ENCODE measurements at places on chromosomes 1 and 21.

- DNase-seq: no peak
Observed at GRCh38 chr1:43766818-43767525, 59.6 kb downstream of the ST3GAL3 start.

- DNase-seq: no peak
Observed at GRCh38 chr21:42156690-42157605, 62.0 kb upstream of the ABCG1 start.

- DNase-seq: no peak
Observed at GRCh38 chr21:14602382-14602958, 56.4 kb upstream of the SAMSN1 start.

DNA sequence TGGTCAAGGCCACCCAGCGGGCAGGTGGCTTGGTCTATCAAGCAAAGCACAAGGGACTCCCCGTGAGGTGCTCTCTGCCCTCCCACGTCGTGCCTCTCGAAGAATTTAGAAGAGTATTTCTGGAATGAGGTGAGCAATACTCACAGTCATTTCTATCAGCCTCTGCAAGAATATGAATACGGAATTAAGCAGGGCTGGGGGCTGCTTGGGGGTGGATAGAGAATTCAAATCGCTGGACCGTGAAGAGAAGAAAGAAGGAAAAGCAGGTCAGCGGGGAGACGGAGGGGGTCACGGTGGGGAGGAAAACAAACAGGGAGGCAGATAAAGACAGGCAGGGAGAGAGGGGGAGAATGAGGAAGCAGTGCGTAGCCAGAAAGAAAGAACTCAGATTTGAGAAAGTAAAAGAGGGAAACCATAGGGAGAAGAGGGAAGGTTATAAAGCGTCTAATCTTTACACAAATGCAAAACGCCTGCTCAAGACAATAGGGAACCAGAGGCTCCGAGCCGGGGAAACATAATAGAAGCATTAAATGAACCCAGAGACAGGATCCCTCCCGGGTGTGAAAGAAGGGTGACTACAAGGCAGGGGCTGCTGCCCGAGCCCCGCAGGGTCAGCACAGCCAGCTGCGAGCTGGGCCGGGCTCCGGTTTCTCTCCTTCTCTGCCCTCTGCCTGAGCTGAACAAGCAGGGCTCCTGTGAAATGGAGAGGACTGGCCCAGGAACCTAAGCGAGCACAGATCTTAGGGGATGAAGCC is 2.1 kb upstream of the EDN2 start:
- no peak for DNase-seq

- no peak for DNase-seq
Observed at GRCh38 chr1:227941509-227942020, 6.2 kb downstream of the WNT9A start.

GRCh38 chr21:42599486-42599885 is 53.9 kb upstream of the PDE9A start:
- no peak for DNase-seq

- DNase-seq: no peak
Observed at GRCh38 chr1:3586986-3587759, 24.1 kb downstream of the MEGF6 start.

DNA sequence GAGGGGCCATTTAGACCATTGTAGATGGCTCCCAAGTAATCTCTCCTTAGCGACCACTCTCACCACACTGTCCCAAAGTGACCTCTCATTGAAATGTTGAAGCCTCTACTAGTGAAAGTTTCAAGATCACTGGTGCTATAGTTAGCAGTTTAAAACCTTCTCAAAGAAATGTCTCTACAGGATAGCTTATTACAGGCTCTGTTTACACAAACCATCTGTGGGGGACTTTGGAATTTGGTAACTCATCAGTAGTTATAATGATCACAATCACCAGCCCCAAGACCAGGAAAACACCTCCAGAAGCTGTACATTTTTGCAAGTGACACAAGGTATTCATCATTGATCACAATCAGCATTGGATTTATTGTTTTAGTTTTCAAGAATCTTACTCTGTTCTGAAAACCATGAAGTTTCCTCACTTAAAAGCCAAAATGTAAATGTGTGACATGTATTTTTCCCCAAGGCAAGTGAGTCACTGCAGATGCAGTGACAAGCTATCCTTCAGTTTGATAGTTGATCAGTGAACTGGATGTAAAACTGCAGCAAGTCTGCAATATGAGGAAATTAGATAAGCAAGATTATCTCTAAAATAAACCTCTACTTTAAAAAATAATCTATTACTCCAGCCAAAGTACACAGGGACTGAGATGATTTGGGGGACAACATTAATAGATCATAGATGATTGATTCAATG is 41.9 kb downstream of the C21orf91 start:
- no peak for DNase-seq

DNA sequence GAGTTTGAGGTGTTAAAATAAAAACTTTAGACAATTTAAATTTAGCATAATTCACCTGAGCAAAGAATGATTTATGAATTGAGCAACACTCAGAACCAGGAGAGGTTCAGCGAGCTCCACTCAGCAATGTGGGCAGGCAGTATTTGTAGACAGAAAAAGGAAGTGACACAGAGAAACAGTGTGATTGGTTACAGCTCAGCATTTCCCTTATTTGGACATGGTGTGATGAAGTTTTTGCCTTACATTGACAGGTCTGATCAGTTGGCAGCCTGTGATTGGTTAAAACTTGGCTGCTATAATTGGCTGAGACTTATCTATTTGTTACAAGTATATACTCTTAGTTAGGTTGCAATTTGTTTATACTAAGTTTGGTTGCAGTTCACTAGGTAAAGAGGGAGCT is 621.2 kb upstream of the PRMT6 start:
- DNase-seq: no peak

DNA sequence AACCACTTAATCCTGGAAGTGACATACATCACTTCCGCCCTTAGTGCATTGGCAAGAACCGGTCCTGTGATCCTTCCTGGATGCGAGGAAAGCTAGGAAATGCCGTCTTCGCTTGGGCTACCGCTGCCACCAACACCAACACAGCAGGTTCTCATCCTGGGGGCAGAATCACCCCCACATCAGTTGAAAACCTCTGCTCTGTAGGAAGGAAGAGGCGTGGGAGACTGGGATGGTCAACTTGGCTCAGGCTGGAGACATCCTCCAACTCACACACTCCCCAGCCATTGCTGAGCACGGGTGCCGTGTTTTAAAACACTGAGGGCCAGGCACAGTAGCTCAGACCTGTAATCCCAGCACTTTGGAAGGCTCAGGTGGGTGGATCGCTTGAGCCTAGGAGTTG is 74.9 kb downstream of the ALPL start:
- DNase-seq: no peak

DNA sequence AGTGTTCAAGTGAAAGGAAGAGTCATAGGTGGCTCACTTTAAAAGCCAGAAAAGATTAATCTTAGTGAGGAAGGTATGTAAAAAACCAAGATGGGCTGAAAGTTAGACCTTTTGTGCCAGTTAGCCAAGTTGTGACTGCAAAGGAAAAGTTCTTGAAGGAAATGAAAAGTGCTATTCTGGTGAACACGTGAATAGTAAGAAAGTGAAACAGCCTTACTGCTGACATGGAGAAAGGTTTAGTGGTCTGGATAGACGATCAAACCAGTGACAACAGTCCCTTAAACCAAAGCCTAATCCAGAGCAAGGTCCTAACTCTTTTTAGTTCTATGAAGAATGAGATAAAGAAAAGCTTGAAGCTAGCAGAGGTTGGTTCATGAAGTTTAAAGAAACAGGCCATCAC is 106.4 kb downstream of the CTH start:
- no peak for DNase-seq

- no peak for DNase-seq
Observed at GRCh38 chr1:90708236-90708786, 8.8 kb downstream of the BARHL2 start.

DNA sequence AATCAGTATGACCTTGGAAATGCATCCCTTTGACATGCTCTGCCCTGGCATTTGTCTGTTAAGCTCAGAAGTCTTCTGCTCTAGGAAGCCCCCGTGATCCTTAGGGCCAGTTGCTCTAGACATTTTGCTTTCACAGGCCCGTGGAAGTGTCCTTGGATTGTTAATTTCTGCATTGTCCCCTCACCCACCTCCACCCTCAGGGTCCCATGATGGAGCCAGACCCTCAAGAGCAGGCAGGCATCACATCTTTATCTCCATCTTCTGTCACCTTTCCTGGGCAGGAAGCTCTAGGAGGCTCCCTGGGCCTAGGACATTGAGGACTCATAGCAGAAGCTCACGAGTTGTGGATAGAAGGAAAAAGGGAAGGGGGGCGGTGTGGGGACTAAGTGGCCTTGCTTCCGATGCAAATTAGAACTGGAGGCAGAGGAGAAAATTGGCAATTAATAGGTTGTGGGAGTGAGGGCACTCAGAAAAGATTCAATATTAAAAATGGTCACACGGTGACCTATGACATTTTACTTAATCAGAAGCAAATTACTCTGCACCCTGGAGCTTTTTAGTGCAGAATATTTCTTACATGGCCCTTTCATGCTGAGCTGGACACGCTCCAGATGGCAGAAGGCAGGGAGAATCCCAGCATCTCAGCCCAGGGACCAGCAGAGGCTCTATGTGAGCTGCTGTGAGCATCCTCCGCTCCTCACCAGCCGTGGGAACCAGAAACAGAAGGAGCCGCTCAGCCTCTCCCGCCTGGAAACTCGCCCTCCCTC is 185.0 kb downstream of the MATN1 start:
- no peak for DNase-seq

DNA sequence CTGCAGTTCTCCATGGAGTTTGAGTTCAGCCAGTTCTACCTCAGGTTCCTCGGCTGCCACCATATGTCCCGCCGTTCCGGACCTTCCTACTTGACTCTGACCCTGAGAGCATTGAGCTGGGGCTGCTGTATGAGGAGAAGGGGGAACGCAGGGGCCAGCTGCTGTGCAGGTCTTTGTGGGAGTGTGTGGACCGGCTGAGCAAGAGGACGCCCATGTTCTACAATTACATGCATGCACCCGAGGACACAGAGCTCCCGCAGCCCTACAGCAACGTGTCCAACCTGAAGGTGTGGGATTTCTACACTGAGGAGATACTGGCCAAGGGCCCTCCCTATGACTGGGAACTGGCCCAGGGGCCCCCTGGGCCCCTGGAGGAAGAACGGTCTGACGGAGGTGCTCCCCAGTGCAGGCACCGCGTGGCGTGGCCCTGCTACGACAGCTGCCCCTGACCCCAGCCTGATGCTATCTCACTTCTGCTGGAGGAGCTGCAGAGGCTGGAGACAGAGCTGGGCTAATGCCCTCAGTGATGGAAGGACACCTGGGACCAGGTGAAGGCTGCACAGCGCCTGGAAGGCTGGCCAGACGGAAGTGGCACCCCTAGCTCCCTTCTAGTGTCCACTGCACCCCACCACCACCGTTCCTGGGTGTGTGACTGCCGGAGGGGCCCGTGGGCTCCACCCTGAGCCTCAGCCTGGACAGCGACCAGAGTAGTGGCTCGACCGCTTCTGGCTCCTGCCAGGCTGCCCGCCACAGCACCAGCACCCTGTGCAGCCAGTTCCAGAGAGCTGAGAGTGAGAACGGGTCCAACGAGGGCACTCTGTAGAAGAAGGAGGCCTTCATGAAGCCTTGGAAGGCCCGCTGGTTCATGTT is 20.8 kb upstream of the NPPB start:
- no peak for DNase-seq

DNA sequence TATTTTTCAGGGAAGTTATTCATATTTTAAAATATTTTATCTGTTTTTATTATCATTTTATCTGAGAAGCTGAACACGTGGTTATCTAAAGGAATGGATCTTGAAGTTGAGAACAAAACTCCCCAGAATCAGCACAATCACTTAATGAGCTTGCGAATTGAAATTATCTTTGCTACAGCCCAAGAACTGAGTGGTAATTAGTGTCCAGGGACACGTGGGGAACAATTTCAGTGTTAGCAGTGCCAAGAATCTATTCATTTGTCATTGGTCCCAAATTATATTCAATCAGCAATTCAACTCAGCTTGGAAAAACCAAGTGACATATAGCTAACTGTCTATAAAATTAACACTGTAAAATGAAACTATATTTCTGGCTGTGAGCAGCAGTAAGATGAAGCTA is 197.6 kb upstream of the UBE2U start:
- no peak for DNase-seq

DNA sequence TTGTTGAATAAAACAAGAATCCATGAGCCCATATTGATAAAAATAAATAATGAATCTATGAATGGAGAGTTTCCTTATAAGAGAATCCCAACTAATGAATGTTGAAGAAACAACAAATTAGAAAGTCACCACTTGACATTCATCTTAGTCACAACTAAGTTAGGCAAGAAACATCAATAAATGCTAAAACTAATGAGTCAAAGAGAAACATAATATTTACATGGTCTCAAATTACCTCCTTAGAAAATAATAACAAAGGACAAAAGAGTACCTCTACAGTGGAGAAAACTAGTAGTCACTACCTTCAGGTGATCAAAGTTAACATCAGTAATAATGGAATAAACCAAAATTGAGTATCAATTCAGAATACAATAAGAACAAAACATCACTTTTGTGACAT is 93.5 kb downstream of the AKT3 start:
- DNase-seq: no peak

GRCh38 chr1:108961752-108962486 is 1.4 kb downstream of the CLCC1 start:
- no peak for DNase-seq

DNA sequence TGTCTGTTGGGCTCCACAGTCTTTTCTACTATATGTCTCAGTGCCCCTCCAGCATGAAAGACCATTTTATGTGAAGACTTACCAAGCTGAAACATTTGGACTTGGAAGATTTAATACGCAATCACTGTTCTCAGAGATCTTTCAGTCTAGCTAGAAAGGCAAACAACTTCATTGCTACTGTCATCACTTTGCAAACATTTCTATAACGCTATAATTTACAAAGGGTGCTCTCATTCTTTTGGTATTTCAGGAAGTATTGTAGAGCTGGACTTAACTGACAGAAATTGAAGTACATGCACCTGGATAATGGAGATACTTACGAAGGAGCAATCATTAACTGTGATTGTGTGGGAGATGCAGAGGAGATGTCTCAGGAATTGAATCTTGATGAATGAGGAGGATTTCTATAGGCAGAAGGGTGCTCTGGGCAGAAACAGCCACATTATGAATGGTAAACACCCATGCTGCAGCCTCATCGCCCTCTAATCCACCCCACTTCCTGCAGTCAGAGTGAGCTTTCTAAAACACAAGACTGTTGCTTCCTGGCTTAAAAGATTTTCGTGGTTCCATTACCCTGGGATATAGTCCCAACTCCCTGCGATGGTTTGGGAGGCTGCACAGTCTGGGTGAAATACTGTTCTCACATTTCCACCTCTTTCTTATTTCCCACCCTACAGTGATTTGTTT is 75.1 kb upstream of the GNG12 start:
- no peak for DNase-seq

DNA sequence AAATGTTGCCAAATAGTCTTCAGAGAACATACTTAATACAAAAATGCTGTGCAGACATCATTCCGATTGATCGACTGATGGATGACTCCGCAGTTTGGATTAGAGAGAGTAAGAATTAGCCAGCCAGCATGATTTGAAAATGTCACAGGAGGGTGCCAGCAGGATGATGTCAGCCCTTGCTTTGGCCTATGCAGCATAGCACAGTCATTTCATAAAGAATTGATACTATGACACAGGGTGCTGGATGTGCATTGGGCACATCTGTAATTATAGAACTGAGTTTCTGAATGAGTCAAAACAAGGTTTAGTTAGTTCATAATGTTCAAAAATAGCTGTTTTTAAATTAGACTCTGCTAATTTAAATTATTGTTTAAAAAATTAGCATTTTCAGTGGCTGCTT is 21.6 kb upstream of the TRAF5 start:
- DNase-seq: no peak

- no peak for DNase-seq
Observed at GRCh38 chr1:162562470-162562828, 927 bp downstream of the UAP1 start.

Measured in stimulated activated CD8-positive, alpha-beta memory T cell treated with anti-CD3 and anti-CD28 coated beads, Interleukin-7, amount 100 ng/mL, for 4 hours (primary cell).